Right atrium auricular region (tissue), 2 donors: ENCODE measurements at places on chromosomes 4 and X. TPM values are rescaled to one million over a fixed set of nuclear protein-coding genes. Genes with fewer than 3 reads are reported as not detected.

GRCh38 chrX:19350941-19351384 is 7.2 kb downstream of the PDHA1 start:
- no peak for DNase-seq

DNA sequence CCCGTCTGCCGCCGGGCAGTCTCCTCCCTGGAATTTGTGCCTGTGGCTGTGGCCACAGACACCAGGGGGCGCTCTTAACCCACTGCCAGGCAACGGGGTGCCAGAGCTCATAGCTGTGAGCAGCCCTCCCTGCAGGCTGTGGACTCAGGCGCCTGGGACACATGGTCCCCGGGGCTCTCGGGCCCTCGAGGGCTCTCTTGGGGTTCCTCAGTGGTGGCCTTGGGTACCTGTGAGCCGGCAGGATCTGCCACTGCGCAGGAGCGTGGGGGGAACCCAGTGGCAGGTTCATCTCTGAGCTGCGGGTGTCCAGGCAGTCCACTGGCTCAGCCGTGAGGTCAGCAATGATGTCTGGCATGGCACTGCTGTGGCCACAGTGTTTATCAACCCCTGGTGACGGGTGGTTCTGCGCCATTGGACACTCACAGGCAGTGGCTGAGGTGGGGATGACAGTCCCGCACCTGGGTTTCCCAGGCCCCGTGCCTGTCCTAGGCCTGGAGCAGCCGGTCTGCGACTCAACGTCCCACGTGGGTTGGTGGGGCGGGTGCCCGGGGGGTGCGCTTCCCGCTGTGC is 37.2 kb downstream of the PCGF3 start:
- peak; percentile 67 for DNase-seq

DNA sequence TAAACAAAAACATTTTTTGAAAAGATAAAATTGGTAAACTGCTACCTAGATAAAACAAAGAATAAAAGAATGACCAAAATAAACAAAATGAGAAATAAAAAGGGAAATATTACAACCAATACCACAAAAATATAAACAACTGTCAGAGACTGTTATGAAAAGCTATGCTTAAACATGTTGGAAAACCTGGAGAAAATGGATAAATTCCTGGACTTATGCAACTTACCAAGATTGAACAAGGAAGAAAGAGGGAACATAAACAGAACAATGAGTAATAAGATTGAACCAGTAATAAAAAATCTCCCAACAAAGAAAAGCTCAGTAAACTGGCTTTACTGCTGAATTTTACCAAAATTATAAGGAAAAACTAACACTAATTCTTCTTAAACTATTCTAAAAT is 518.7 kb downstream of the GRXCR1 start:
- DNase-seq, result no peak

Gene MAGEA10
- not detected for total RNA-seq

Gene GC
- total RNA-seq, result not detected

Gene SPANXA2
- total RNA-seq, result not detected

Gene MCF2
- total RNA-seq, result not detected
